ENCODE measurements at places on chromosomes 1 and 21. TPM values are rescaled to one million over a fixed set of nuclear protein-coding genes. Genes with fewer than 3 reads are reported as not detected.

RGS7 gene
- total RNA-seq: not detected

FAM229A gene
- total RNA-seq: 10.6 TPM

RAP1GAP gene
- total RNA-seq: 0.15 TPM

GRCh38 chr21:27129215-27129614 lies 162.3 kb upstream of the ADAMTS5 start:
- DNase-seq: no peak

- DNase-seq: no peak
Measured at GRCh38 chr1:20076710-20077461, 6.9 kb downstream of the PLA2G5 start.

IVL gene
- total RNA-seq: not detected
